ENCODE measurements at places on chromosomes 3 and 15.

- DNase-seq, result no peak
Observed at GRCh38 chr15:76162036-76162398, 102.2 kb downstream of the TMEM266 start.

DNA sequence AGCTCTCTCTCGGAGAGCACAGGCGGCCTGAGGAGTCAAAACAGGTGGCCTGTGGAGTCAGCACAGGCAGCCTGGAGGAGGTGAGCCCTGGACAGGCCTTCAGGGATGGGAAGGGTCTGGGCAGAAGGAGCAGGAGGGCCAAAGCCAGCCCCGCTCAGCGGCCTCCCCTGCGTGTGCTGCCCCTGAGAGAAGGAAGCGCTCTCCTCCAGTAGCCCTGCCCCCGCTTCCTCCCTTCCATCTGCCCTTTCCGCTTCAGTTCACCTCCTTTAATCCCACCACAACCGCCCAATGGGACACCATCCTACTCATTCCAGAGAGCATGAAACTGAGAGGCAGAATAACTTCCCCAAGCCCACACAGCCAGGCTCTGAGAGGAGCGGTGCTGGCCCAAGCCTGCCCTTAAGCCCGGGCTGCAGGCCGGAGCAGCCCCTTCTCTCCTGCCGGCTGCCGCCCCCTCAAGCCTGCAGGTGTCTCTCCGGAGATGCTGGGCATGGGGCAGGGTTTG lies 3.2 kb upstream of the NR2E3 start:
- no peak for DNase-seq

DNA sequence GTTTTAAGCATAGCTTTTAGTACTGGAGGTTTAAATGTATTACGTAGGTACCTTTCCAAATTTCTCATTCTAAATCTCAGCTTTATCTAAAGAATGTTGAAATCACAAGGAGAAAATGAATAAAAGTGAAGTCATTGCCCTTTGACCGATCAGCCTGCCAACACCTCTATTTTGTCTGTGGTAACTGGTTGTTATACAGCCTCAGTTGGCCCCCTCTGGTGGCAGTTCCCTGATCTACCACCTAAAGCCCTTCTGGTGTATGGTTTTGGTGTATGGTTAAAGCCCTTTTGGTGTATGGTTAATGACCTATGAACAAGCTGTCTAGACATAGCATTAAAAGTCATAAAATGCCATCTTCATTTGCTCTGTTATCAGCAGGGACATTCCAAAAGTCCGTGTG lies 378.2 kb upstream of the AZI2 start:
- no peak for DNase-seq

DNA sequence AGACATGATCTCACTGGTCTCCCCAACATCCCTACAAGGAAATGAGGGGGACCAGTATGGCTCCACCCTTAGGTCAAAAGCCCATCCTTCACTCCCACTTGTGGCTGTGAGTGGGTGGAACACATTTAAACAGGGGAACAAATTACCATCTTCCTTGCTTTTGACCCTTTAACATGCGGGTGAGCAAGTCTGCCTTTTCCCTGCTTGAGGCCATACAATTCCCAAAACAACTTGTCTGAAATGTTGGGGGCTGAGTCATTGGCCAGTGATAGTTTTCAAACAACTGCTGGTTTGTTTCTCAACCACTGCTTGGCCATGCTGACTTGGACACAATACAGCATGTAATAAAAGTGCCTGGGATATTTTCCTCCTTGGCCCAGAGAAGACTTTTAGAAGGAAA lies 39.6 kb downstream of the COL8A1 start:
- no peak for DNase-seq

DNA sequence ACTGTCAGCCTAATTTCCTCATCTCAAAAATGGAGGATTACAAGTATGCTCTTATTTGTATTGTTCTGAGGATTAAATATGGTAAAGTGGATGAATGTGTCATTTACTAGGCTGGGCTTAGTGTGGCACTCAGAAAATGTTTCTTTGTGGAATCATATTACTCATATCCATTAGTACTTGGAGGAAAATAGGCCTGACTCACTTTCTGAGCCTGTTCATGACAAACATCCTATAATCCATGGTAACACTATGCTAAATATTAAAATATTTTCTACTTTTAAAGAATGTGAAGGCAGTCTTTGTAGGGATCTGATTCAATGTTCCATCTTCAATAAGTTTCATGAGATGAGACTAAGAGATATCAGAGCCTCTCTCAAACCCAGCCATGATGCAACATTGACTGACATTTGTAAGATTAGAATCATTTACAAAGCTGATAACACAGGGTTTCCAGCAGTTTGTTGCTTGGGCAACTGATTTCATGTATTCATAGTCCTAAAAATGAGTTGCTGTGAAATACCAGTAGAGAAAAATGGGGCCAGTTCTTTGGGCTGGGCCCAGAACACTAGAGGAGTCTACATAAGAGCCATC lies 1048.5 kb downstream of the NTRK3 start:
- no peak for DNase-seq

GRCh38 chr3:196662711-196663571 lies 23.4 kb downstream of the NRROS start:
- DNase-seq, result no peak

DNA sequence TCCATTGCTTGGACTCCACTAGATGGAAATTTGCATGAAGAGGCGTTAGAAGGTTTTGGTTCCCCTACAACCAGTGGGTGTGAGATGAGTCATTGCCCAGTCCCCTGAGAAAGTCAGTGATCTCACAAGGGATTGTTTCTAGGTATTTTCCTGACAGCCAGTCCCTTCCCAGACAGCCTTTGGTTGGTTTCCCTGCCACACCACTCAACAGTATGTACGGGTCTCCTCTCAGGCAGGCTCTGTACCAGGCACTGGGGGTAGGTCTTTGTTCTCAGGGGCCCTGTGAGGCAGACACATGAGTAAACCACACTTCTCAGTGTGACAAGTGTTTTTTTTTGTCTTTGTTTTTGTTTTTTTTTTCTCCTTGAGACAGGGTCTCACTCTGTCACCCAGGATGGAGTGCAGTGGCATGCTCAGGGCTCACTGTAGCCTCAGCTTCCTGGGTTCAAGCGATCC lies 4.0 kb downstream of the LAMP3 start:
- DNase-seq, result no peak

DNA sequence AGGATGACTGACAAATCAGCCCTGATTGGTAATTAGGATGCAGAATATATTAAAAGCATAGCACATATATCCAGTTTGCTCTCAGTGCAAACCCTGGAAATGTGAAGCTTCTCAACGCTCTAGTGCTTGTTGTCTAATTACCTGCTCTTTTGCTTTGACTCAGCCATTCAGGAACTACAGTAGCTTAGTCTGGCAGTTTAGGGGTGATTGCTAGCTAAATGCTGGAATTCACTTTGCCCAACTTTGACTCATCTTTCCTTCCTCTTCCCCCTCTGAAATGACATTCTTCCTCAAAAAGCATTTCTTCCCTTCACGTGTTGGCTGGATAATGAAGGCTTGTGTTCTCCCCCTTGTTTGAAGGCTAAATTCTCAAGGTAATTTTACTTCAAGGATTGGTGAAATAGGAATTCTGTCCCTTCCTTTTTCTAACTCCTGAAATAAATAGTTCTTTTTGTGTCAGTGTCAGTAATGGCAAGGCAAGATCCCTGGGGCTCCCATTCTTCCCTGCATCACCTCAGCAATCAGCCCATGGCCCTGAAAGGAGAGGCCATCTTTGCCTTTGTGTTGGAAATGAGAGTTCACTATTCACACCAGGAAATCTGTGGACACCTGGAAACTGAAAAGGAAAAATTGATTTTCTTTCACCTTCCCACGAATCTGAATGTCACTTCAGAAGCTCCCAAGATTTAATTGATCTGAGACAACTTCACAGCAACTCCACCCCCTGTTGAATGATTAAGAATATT lies 103.6 kb downstream of the ECT2 start:
- no peak for DNase-seq

- DNase-seq, result no peak
Observed at GRCh38 chr15:31278061-31278445, 48.6 kb upstream of the KLF13 start.

DNA sequence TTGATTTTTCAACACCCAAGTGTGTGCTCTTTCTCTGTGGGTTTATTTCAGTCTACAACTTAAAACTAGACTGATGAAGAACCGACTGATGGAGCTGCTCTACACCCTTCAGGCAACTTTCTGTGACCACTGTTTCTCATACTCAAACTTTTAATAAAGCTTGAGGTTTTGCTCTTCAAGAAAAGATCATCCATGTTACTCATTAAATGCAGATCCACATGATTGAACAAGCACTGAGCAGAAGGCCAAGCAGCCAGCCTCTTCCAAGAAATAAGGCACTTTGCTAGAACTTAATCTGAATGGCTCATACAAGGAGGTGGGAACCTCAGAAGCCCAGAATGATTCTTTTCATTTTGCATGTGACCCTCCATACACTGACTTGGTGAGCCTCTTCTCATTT lies 8.7 kb downstream of the SLC27A2 start:
- DNase-seq, result no peak

DNA sequence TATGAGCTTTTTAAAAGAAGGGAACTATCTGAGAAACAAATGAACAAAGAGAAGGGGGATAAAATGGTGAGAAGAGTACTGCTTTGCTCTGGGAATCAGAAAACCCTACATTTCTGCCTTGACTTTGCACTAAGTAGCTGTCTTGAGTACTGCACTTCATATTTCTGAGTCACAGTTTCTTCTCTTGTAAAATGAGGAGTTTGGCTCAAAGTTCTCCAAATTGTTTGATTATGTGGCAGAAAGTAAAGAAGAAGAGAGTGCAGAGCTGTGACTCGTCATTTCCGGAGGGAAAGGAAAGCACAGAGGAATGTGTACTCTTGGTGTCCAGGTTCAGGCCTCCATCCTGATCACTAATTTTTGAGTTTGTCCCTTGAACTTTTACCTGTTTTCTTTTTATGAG lies 54.7 kb downstream of the TP63 start:
- DNase-seq, result no peak
